ENCODE measurements at places on chromosomes 1 and 21. TPM values are rescaled to one million over a fixed set of nuclear protein-coding genes. Genes with fewer than 3 reads are reported as not detected.

The BEND5 gene
- total RNA-seq, result 17.2 TPM

The HCRTR1 gene
- total RNA-seq, result not detected

The TGFB2 gene
- total RNA-seq, result 0.94 TPM

The ILDR2 gene
- 0.11 TPM for total RNA-seq

The SAMSN1 gene
- 3.3 TPM for total RNA-seq

The OR2L8 gene
- total RNA-seq, result not detected

The FMO5 gene
- 28.4 TPM for total RNA-seq

DNA sequence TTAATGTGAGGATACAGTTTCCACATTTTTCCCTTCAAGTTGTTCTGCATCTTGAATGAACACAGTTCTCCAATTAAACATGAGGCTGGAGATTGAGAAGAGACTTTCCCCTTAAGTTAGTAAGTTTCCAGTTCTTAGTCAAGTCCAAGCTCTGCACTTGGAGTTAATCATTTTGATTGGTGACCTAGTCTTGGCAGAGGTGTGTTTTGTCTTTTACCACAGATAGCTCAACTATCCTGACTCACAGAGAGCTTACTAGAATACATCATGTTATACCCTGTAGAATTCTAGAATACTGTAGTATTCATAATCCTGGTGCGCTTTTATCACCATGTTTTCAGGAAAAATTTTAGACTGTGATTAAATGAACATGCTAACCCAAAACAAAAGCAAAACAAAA lies 129.2 kb downstream of the CYYR1 start:
- no peak overlapping the region for H3K27ac ChIP-seq
- H3K4me1 ChIP-seq, result no peaks in the 10 kb centered on the region
- DNase-seq, result no peak
- no peak overlapping the region for H3K4me3 ChIP-seq
- no peaks in the 10 kb centered on the region for H3K36me3 ChIP-seq

DNA sequence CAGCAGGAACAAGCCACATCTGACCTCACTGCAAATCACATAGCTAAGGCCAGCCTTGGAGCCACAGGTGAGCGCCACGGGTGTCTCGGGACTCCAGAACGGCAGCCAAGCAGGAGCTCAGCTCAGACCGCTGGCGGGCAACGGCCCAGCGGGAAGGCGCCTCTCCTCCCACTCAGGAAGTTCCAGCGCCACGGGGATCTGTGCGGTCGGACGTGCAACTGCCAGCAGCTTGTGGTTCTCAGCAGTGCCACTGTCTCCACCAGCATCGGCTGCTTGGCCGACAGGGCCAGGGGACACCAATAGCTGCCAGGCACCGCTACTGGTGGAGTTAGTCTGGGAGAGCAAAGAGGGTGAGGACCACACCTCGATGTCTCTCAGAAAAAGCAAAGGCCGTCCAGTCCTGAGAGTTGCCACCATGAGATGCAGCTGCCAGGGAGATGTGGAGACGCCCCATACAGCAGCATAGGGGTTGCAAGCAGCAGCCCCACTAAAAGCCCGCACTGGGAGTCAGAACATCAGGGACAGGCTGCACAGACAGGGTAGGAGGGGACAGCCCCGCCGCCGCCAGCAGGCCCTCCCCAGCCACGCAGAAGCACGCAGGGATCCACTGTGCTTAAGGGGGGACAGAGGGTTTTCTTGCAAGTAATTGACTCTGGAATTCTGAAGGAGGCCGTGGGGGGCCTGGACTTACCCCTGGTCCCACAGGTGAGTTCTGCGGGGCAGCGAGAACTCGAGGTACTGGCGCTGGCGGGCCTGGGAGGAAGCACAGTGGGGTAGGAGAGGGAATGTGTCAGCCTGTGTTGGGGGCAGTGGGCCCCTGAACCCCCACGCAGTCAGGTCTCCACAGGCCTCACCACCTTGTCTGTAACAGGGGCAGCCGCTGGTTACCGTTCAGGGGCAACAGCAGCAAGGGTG lies 83.5 kb downstream of the NPHP4 start:
- H3K36me3 ChIP-seq, result peaks cover 13% of the 10 kb centered on the region
- no peaks in the 10 kb centered on the region for H3K27me3 ChIP-seq
- no peak overlapping the region for H3K4me3 ChIP-seq
- no peak for DNase-seq

- no peaks in the 10 kb centered on the region for H3K4me1 ChIP-seq
- no peak overlapping the region for H3K4me3 ChIP-seq
- no peak for DNase-seq
- H3K27ac ChIP-seq, result no peak overlapping the region
Measured at GRCh38 chr1:40844887-40845878, 17.0 kb downstream of the CITED4 start.

DNA sequence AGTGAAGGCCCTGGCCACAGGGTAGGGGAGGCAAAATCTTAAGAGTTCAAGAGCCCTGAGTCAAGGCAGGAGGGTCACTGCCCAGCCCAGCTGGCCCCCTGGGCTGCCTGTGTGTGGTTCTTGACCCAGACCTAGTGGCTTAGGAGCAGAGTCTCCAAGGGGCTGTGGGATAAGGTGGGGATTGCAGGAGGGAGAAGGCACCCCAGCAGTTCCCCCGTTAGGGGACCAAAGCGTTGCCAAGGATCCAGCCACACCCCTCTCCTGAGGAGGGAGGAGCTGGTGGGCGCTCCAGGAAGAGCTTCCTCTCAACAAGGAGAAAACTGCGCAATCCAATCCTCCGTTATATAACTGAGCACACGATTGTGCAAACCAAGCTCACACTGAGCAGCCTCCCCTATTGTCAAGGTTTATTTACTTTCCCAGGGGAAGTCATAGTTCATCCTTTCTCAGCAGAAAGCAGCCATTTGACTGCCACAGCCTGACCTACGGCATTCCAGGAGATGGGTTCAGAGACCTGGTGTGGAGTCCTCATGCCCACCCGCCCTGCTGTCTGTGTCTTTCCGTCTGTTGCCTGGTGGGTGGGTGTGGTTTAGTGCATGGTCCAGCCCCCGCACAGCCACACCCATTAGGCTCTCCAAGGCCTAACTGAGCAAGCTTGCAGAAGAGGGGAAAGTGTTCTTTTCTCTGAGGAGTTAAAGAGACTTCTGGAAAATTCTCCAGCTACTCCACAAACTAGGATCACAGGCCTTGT lies 3.5 kb downstream of the EPHX1 start:
- peak overlapping the region; percentile 98 for H3K27ac ChIP-seq
- DNase-seq, result peak; percentile 70
- H3K4me1 ChIP-seq, result peaks cover 76% of the 10 kb centered on the region
- H3K27me3 ChIP-seq, result no peaks in the 10 kb centered on the region

GRCh38 chr1:207321790-207322645 lies 540 bp downstream of the CD55 start:
- peak overlapping the region; percentile 94 for H3K27ac ChIP-seq
- peaks cover 27% of the 10 kb centered on the region for H3K36me3 ChIP-seq
- peak overlapping the region; percentile 48 for H3K4me3 ChIP-seq
- no peak for DNase-seq
- H3K27me3 ChIP-seq, result no peaks in the 10 kb centered on the region
- H3K4me1 ChIP-seq, result peaks cover 19% of the 10 kb centered on the region

All from adrenal gland (tissue), 19 donors.